ENCODE measurements at places on chromosomes 5 and 9. TPM values are rescaled to one million over a fixed set of nuclear protein-coding genes. Genes with fewer than 3 reads are reported as not detected.

DNA sequence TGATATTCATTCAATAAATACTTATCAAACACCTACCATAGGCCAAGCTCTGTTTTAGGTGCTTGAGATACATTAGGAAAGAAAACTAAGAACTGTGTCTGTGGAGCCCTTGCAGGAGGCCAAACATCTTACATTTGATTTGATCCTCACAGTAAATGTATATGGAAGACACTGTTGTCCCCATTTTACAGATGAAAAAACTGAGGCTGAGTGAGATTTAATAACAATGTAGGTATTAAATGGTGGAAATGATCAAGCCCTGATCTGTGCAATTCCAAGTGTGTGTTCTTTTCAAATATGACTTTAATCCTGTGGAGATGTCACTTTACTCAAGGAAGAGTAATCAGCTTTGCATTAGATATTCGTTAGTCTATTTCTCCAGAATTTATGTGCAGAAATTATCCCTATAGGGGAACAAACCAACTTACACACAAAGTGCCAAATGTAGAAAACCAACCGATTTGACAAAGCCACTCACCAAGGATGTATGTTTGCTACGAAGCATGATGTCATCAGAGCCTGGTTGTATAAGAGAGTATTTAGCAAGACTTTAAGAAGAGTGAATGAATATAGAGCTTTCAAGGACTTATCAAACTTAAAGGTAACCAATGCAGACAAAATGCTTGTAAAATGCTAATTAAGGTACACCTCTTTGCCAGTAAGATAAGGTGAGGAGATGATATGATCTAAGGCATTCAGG is 153.9 kb upstream of the NFIB start:
- no peak overlapping the region for H3K4me3 ChIP-seq
- H3K36me3 ChIP-seq: no peaks in the 10 kb centered on the region
- H3K27me3 ChIP-seq: no peaks in the 10 kb centered on the region
- no peaks in the 10 kb centered on the region for H3K4me1 ChIP-seq

DNA sequence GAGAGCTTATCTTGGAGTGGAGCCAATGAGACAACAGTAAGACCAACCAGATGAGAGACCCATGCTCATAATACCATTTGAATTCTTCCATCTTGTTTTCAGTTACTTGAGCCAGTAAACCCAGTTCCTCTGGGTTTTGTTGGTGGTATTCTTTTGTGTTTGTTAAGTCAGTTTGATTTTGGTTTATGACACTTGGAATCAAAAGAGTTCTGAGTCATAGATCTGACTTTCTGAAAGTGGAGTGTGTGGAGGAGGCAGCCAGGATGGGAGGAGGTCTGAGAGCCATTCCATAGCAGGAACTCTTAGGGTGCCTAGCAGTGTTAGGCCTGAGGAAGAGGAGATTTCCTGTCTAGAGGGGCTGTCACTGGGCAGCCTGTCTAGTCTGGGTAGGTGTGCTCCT is 24.6 kb upstream of the PANK3 start:
- H3K36me3 ChIP-seq: no peaks in the 10 kb centered on the region
- no peak overlapping the region for H3K27ac ChIP-seq
- H3K27me3 ChIP-seq: no peaks in the 10 kb centered on the region
- DNase-seq: no peak
- H3K4me3 ChIP-seq: no peak overlapping the region

DNA sequence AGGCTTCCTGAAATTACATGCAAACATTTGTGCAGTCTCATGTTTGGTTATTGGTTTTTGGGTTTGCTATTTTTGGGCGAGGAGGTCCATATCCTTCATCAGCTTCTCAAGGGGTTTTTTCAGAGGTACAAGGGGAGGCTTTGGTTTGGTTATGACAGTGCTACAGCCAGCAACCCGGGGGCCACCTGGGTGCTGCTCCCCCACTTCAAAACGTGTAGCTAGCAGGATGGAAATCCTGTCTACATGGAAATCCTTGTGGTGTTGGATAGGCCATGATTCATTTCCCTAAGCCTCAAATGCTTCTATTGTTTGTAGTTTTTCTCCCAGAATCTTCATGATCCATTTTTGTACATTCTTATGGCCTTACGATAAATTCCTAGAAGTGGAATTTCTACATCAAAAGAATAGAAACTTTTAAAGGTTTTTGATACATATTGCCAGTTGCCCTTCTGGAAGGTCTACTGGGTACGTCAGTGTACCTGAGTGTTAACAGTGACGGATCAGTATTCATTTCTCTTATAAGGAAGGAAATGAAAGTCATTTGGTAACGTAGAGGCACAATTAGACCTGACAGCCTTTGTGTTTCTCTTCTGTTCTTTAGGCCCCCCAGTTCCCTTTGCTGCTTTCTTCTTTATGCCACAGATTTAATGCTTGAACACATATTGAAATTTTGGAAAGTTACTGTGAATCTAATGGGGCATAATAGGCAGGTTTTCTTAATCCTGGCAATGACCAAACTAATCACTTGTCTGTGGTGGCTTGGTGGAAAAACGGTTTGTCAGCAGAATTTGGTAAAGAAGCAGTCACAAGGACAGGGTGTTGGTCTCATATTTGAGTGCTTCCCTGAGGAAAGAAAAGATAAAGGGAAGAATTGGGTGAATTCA is 69.7 kb upstream of the ABL1 start:
- no peaks in the 10 kb centered on the region for H3K36me3 ChIP-seq
- H3K27ac ChIP-seq: no peak overlapping the region
- peaks cover 7% of the 10 kb centered on the region for H3K4me1 ChIP-seq
- no peak for DNase-seq
- H3K27me3 ChIP-seq: no peaks in the 10 kb centered on the region

GRCh38 chr5:176359658-176360057 is 1.9 kb downstream of the KIAA1191 start:
- H3K36me3 ChIP-seq: no peaks in the 10 kb centered on the region
- no peak overlapping the region for H3K4me3 ChIP-seq
- no peak overlapping the region for H3K27ac ChIP-seq
- H3K4me1 ChIP-seq: peaks cover 2% of the 10 kb centered on the region

DNA sequence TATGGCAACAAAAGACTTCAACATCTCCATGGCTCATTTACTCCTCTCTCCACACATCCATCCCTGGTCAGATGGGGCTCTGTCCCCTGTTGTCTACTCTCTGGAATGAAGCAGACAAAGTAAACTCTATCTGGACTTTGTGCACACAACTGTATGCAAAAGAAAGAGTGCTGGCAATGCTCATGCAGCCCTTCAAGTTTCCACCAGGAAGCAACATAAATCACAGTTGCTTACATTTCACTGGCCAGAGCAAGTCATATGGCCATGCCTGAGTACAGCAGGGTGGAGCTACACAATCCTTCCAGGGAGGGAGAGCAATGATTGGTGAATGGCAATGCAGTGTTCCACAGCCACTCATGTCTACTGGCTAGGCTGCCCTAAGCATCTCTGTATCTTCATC is 12.4 kb upstream of the SHC3 start:
- no peaks in the 10 kb centered on the region for H3K4me1 ChIP-seq
- DNase-seq: no peak
- H3K4me3 ChIP-seq: no peak overlapping the region
- H3K27ac ChIP-seq: no peak overlapping the region
- no peaks in the 10 kb centered on the region for H3K36me3 ChIP-seq

GRCh38 chr5:64839936-64840335 is 71.2 kb downstream of the CWC27 start:
- H3K36me3 ChIP-seq: no peaks in the 10 kb centered on the region
- H3K27me3 ChIP-seq: no peaks in the 10 kb centered on the region
- H3K4me1 ChIP-seq: peaks cover 2% of the 10 kb centered on the region
- no peak overlapping the region for H3K4me3 ChIP-seq

GRCh38 chr5:124888622-124889485 is 142.4 kb upstream of the ZNF608 start:
- no peak overlapping the region for H3K4me3 ChIP-seq
- H3K27me3 ChIP-seq: no peaks in the 10 kb centered on the region
- DNase-seq: no peak
- no peaks in the 10 kb centered on the region for H3K36me3 ChIP-seq
- H3K4me1 ChIP-seq: peaks cover 2% of the 10 kb centered on the region

- no peaks in the 10 kb centered on the region for H3K27me3 ChIP-seq
- no peaks in the 10 kb centered on the region for H3K36me3 ChIP-seq
- H3K4me1 ChIP-seq: peaks cover 18% of the 10 kb centered on the region
- no peak for DNase-seq
Measured at GRCh38 chr5:150658121-150658520, 2.9 kb upstream of the MYOZ3 start.

DNA sequence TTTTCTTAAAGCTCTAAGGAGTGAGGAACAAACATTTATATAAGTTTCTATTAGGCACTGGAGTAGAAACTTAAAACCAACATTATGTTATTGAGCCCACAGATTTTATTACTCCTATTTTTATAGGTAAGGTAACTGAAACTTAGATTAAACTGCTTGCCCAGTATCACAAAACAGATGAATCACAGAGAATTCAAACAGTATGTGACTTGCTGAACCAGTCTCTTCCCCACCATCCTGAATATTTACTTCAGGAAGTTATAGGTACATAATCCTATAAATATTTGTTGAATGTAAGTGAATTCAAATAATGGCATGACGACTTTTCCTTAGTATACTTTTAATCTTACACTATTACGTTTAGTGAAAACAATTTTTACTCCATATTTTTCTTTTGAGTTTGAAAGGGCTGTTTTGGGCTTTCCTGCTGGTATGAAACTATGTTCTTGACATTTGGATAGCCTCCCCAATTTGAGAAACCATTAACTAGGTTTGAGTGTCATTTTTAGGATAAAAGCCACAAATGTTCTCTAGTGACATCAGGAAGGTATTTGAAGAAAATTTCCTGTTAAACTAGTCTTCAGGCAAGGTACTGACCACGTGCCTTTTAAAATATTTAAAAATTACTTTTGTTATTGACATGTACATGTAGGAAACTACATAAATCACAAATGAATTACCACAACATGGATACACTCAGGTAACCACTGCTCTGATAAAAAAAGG is 39.3 kb downstream of the PRRC1 start:
- no peak for DNase-seq
- no peaks in the 10 kb centered on the region for H3K27me3 ChIP-seq
- no peak overlapping the region for H3K27ac ChIP-seq
- H3K4me3 ChIP-seq: no peak overlapping the region

DNA sequence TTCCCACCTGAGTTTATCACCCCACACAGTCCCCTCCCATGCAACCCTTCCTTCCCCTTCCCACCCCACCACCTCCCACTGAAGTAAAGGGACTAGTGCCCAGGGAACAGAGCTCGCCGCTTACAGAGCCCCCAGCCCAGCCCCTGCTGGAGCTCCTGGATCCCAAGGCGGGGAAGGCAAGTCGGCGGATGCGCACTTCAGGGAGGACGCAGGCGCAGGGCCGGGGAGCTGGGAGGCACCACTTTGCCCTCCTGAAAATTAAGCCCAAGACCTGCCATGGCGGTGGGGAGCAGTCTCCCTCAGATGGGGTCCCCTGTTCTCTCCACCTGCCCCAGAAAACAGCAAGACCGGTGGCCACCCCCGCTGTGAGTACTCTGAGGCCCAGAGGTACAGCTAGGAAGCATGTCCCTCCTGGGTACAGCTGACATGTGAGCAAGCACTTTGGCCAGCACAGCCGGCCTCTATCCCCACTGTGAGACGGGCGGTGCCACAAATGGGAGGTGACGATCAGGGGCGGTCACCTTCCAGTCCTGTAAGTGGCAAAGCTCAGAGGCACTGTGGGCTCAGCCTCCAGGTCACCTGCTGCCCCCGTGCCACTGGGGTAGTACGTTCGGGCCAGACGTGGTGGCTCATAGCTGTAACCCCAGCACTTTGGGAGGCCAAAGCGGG is 45.9 kb downstream of the COL23A1 start:
- no peak overlapping the region for H3K27ac ChIP-seq
- no peaks in the 10 kb centered on the region for H3K36me3 ChIP-seq
- no peak for DNase-seq
- no peaks in the 10 kb centered on the region for H3K4me1 ChIP-seq
- no peaks in the 10 kb centered on the region for H3K27me3 ChIP-seq
- no peak overlapping the region for H3K4me3 ChIP-seq

DNA sequence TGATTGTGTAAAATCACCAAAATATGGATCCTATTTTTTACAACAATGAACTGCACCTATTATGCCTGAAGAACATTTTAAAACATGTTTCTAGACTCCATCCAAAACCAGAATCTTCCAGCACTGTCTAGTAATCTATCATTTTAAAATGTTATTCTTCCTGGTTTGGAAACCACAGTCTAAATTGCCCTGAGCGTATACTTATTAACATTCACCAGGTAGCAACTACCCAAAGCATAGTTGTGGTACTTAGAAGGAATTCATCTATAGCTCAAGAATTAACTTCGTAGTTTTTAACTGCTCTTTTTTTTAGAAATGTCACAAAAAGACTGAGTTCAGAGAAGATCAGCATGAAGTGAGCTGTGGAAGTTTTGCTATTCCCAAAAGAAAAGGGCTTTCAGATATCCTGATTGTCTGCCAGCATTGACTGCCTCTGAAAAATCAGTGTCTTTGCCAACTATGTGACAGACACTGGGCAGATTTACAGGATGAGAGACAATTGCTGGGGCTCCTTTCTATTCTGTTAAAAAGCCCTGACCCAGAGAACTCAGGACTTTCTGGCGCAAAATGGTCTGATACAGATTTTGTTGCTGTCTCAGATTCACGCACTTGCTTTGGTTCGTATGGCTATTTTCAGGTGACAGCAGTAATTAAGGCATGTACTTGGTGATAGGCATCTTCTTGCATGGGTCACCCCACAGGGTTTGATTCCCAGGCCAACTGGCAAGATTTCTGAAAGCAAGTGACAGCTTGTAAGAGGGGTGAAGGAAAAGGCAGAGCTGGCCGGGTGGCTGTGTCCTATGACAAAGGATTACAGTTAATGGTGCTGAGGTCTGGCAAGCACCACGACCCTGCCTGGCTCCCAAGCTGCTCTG is 152.5 kb upstream of the RAI14 start:
- no peak for DNase-seq
- no peak overlapping the region for H3K4me3 ChIP-seq
- H3K27me3 ChIP-seq: no peaks in the 10 kb centered on the region
- no peaks in the 10 kb centered on the region for H3K36me3 ChIP-seq
- no peak overlapping the region for H3K27ac ChIP-seq

- H3K27ac ChIP-seq: no peak overlapping the region
- no peaks in the 10 kb centered on the region for H3K4me1 ChIP-seq
- no peaks in the 10 kb centered on the region for H3K36me3 ChIP-seq
- H3K27me3 ChIP-seq: no peaks in the 10 kb centered on the region
Measured at GRCh38 chr5:132183723-132184122, 43.9 kb downstream of the P4HA2 start.

DNA sequence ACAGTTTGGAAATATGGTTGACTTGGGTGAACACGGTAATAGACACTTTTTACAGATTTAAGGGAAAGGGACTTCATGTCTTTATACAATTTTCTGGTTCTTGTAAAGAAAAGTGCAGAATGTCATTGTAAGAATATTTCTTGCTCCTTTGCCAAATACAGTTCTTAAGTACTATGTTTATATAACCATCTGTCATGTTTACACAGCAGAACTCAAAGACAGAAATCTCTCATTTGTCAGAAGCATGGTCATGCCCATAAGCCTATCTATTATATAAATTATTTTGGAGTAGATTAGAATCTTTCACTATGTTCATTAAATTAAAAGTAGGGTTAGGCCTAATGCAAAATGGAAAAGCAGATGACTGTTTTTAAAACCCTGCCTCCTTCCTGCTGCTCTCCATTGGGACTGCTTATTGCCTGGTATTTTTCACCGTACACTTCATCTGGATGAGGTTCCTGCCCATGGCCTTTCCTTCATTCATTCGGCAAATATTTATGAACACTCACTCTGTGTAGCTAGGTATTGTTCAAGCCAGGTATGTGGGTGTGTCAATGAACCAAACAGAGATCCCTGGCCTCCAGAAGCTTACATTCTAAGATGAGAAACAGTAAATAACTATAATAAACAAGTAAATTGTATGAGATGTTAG is 558.1 kb downstream of the NR2F1-AS1 start:
- H3K27ac ChIP-seq: no peak overlapping the region
- H3K36me3 ChIP-seq: no peaks in the 10 kb centered on the region

SPINK13 gene
- not detected for total RNA-seq

KIAA1958 gene
- total RNA-seq: 14.8 TPM

CEL gene
- 2.8 TPM for total RNA-seq

FGD3 gene
- total RNA-seq: 6.7 TPM

TMCO6 gene
- 14.9 TPM for total RNA-seq

NUTM2G gene
- not detected for total RNA-seq

CSF1R gene
- total RNA-seq: 14.3 TPM

Data from ovary (tissue), 10 donors.